ENCODE measurements at places on chromosomes 2 and 18.
A peak's percentile ranks its signal among the peaks of the same experiment; 100 is the strongest.

DNA sequence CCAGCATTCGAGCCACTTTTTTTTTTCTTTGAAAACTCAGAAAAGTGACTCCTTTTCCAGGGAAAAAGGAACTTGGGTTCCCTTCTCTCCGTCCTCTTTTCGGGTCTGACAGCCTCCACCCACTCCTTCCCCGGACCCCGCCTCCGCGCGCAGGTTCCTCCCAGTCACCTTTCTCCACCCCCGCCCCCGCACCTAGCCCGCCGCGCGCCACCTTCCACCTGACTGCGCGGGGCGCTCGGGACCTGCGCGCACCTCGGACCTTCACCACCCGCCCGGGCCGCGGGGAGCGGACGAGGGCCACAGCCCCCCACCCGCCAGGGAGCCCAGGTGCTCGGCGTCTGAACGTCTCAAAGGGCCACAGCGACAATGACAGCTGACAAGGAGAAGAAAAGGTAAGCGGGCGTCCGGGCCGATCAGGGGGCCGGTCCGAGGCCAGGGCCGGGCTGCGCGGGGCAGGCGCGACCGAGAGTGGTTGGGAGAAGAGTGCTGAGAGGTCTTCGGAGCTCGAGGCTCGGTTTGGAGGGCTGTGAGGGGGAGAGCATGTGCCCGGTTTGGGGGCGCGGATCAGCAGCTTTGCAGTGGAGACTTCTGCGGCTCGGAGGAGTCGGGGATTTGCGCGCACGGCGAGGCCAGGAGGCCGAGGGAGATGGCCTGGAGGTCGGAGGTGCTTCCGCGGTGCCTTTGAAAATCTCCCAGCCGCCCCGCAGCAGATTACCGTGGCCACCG lies 502 bp downstream of the EPAS1 start:
- no peak for DNase-seq

DNA sequence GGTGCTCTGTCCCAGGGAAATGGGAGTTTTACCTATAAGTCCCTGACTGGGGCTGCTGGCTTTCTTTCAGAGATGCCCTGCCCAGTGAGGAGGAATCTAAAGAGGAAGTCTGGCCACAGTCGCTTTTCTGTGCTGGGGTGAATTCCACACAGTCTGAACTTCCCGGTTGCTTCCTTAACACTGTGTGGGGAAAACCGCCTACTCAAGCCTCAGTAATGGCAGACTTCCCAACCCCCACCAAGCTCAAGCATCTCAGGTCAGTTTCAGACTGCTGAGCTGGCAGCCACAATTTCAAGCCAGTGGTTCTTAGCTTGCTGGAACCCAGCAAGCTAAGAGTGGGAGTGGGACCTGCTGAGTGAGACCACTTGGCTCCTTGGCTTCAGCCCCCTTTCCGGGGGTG lies 54.9 kb downstream of the NUP35 start:
- no peak for DNase-seq

- DNase-seq, result peak; percentile 90
Observed at GRCh38 chr2:189441709-189442074, 418 bp downstream of the WDR75 start.

- DNase-seq, result no peak
Observed at GRCh38 chr2:88074150-88074549, 6.5 kb downstream of the SMYD1 start.

GRCh38 chr2:18619091-18619490 lies 29.7 kb upstream of the NT5C1B start:
- no peak for DNase-seq

GRCh38 chr2:13006426-13006825 lies 289.7 kb downstream of the TRIB2 start:
- no peak for DNase-seq

DNA sequence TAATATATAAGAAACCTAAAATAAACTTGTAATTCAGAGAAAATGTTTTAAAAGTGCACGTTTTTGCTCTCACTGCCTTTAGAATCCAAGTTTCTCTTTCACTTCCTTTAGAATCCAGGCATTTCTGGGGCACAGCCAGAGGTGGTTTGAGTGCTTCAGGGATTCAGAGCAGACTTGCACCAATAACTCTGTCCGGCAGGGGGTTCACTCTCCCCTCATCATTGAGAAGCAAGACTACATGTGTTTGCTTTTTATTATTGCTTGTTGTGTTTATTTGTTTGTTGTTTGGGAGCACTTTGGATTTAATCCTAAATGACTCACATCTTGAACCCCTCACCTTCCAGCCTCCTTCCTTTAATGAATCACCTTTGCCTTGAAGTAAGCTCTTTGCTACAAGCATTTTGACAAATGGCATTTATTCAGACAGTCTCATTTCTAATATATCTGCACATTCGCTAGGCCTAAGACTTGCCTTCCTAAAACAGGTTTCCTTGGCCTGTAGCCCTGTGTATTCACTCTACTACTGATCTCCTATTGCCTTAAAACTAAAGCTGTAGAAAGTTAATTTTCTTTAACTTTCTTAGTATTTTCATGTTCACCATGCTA lies 233.5 kb upstream of the ATP5MC3 start:
- DNase-seq, result no peak

GRCh38 chr2:151673016-151673415 lies 61.3 kb downstream of the NEB start:
- no peak for DNase-seq

DNA sequence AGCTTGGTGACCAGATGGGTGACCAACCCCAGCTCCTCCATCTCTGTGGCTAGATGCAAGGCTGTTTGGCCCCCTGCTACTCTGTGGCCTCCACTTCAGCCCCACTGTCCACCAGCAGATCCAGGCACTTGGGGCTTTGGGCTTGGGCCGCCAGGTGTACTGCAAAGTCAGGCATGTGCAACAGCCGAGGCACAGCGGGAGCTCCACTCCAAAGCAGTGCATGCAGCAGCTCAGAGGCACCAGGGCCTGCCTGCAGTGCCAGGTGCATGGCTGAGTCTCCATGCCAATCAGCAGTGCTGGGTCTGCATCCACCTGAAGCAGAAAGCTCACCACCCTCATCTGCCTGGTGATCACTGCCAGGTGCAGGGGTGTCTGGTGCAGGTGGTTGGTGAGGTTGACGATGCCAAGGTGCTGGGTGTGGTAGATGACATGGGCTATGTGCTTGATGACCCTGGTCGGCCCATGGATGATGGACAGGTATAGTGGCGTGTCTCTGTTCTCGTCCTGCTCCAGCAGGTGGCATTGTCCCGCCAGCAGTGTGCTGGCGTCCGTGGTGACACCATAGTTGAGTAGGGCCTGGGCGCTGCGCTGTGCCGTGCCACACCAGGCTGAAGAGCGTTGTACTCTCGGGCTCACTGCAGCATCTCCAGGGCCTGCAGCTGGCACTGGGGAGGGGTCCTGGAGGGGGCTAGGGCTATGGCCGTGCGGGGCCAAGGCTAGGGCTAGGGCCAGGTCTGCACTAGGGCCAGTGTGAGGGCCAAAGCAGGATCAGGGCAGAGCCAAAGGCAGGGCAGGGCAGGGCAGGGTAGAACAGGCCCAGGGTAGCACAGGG lies 1.0 kb upstream of the ANKRD62 start:
- no peak for DNase-seq

GRCh38 chr18:2104620-2105462 lies 466.5 kb downstream of the METTL4 start:
- DNase-seq, result no peak

DNA sequence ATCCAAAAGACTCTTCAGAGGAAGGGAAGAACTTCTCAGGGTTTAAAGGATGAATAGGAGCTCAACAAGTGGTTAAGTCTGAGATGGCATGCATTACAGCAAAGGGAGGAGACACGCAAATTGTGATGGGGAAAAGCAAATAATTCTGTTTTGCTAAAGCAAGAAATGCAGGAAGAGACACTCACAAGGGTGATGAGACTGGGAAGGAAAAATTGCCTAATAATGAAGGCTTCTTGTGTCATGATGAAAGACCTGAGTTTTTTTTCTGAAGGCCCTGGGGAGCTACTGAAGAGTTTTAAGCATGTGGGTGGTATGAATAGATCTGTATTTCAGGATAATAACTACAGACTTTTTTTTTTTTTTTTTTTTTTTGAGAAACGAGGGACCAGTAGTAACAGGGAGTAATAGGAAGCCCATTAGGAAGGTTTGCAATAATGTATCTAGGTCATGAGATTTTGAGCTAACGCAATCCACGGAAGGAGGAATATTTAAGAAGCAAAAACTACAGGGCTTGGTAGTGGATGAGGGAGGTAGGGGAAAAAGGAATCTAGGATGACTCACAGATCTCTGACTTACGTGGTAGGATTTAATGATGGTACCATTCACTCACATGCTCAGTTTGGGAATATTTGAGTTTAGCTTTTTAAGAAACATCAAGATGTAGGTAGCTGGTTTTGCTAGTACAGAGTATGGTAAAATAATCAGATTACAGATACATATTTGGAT lies 16.0 kb upstream of the SERPINB3 start:
- no peak for DNase-seq

GRCh38 chr2:129443235-129443864 lies 536.1 kb upstream of the RAB6C start:
- DNase-seq, result no peak

DNA sequence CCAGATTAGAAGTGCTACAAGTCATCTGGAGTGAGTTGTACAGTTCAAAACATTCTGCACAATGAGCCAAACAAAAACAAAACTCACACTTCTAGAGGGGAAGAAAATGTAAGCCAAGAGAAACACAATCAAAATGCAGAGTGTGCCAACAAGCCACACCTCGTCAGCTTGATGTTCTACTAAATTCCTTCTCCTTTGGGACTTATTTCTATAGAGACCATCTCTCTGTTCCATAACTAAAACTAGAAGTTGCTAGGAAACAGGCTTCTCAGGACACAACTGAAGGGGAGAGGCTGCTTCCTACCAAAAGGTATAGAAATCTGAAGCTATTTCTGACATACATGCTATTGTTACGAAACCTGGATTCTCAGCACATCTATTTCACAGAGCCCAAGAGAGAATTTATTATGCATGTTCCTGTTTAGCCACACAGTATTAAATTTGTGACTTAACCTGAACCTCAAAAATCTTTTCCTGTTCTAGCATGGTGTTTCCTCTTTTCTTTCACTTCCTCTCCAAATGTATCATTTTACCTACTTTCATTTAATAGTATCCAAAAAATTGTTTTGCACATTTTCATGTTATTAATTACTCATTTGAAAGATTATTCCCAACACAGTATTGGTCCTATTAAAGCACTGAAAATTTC lies 211.4 kb upstream of the CCDC150 start:
- no peak for DNase-seq

- no peak for DNase-seq
Observed at GRCh38 chr2:54591551-54591950, 131.9 kb upstream of the EML6 start.

DNA sequence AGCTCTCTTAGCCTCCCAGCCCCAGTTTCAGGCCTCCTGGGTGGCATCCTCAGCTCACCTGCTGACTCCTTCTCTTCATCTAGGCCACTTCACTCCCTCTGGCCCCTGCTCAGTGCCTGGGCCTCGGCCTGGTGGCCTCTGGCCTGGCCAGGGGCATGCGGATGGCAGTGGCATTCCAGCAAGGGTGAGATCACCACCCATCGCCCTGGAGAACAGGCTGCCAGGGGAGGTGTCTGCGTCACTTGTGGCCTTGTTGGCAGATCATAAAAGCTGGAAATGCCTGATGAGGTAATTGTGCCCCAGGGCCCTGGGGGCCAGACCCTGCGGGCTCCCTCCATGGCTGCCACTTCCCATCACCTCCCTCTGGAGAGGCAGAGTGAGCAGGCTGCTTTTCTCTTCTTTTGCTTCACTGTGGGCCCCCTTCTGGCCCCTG lies 72.5 kb upstream of the SMAD2 start:
- no peak for DNase-seq

DNA sequence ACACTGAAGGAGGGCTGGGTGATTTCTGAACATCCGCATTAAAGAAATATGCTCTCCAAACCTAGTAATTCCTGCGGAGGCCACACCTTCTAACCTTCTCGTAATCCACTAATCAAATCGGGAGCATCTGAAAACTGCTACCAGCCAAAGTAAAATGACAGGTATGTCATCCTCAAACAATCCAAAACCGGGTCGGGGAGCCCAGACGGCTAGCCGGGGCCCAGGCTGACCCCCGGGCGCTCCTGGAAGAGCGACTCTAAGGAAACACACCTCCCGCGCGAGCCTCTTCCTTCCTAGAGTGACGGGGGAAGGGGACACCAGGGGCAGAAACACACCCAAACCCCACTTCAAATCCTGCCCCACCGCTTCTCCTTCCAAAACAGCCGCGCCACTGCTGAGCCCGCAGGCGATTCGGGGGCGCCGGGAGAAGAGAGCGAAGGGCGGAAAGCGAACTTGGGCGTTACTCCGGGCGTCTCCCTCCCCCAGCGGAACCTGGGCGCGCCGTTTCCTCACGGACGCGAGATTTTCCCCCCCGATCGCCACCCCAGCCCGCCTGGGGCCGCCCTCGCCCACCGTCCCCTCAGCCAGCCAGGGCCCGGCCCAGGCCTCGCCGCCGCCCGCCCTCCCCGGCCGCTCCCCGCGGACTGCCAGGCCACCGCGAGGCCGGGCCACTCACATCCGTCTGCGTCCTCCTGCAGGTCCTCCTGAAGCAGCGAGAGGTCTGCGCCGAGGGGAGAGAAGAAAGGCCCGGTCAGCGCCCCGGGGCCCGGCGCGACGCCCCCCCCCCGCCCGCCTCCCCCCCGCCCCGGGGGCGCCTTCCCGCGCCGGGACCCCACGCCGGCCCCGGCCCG lies 584 bp downstream of the PPP4R1 start:
- DNase-seq, result no peak

DNA sequence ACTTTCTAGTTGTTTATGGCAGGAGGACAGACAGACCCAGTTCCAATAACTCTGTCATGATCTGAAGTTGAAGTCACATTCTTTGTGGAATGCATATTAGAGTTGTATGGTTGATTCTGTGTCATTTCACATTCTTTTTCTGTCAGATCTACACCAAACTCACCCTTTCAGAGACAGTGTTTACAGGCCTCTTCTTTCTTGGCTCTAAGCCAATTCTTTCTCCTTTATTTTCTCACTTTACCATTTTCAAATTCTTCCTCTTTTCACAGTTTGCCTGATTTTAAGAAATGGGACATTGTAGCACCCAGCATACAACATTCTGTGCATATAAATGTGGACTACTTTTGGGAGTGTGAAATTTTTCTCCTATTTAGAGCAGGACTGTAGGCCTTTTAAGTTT lies 103.7 kb downstream of the CCDC85A start:
- DNase-seq, result no peak

- DNase-seq, result no peak
Observed at GRCh38 chr2:50443868-50444630, 587.9 kb downstream of the NRXN1 start.

- DNase-seq, result no peak
Observed at GRCh38 chr2:28582595-28582994, 86.7 kb downstream of the PLB1 start.

- DNase-seq, result no peak
Observed at GRCh38 chr2:17455343-17455742, 62.9 kb downstream of the RAD51AP2 start.

DNA sequence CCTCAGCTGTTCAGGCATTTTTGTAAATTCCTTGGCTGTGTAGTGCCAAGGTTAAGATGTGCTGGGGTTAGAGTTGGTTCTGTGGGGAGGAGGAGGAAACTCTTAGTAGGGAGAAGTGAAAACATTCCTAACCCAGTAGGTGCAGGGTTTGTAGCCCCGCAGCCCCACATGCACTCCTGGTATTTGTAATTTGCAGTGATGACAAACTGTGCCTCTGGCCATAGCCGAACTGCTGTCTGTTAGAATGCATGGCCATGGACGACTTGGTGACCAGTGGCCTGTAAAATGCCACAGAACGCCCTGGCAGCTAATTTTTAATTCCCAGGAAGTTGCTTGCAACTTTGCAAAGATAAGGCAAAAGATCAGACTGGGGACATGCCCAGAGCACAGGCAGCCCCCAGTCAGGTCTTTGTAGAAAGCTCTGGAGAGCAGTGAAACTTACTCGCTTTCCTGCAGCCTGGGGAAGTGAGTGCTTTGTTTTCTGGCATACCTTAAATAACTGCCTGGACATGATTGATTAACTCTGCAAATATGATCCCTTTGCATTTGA lies 38.4 kb downstream of the LYPD6B start:
- DNase-seq, result no peak
